GM13977 (cell line): ENCODE measurements at places on chromosomes 1 and 21.

- no peak for DNase-seq
These were observed 606.0 kb downstream of the SMYD3 start for GRCh38 chr1:245901037-245901436.

DNA sequence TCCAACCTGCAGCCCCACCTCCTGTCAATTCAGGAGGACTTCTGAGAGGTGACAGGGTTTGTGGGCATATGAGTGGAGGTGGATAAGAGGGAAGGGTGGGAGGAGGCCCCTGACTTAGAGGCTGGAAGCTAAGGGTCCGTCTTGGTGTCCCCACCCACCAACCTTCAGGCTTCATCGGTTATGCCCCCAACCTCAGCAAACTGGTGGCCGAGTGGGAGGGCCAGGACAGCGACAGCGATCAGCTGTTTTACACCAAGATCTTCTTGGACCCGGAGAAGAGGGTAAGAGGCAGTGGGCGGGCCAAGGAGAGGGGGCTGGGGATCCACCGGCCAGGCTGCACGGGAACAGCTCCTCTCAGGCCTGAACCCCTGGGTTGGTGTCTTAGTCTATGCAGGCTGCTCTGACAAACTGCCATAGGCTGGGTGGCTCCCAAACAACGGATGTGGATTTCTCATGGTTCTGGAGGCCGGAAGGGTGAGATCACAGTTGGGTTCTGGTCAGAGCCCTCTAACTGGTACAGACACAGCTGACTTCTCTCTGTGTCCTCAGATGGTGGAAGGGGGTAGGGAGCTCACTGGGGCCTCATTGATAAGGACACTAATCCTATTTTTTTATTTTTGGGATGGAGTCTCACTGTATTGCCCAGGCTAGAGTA, 18.1 kb downstream of the PLOD1 start:
- DNase-seq: no peak

GRCh38 chr1:237851210-237851845, 39.4 kb downstream of the ZP4 start:
- peak; percentile 36 for DNase-seq

GRCh38 chr1:149929856-149930255, 2.3 kb upstream of the SF3B4 start:
- DNase-seq: no peak

GRCh38 chr1:65148548-65149350, 746 bp downstream of the AK4 start:
- peak; percentile 78 for DNase-seq

GRCh38 chr1:20691872-20692271, 25.9 kb downstream of the KIF17 start:
- DNase-seq: no peak

DNA sequence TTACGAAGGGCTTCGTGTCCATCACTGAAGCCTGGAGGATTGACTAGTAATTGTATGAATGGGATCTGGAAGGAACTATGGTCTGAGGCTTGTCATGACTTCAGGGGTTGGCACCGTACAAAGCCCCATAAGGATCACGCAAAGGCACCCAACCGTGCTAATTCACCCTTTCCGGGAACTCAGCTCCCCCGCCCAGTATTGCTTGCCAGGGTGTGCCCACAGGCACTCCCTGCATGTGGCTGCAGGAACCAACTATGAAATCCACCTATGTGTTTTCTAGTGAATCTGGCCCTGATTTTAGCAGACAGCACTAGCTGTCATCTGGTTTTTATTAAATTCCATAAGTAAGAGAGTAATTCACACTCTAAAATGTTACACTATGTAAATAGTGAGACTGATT, 139.2 kb downstream of the TM2D1 start:
- no peak for DNase-seq

DNA sequence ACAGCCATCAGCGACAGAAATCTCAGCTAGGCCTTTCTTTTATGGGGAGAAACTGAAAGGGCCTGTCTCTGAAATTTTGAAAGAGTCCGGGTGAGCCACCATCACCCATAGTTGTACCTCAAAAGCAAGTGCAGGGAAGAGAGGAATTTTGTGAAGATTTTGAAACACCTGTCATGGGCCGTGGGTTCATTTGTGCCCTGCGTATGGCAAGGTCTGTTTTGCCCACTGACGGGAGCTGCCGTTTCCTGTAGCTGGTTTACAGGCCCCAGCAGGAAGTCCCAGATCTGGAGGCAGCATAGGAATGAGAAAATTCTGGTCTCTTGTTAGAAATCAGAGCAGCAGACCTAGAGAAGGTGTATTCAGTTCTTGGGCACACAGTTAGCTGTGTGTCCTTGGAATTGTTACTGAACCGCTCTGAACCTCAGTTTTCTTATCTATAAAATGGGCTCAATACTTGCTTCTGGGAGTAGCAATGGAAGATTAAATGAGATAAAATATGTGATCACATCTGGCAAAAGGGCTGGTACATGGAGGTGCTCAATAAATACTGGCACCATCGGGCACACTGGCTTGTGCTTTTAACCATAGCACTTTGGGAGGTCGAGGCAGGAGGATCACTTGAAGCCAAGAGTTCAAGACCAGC, 52.5 kb downstream of the MAN1C1 start:
- DNase-seq: no peak

- DNase-seq: no peak
These were observed 12.0 kb downstream of the MEGF6 start for GRCh38 chr1:3599286-3599811.

- no peak for DNase-seq
These were observed 1.9 kb upstream of the DIP2A start for GRCh38 chr21:46456750-46457149.

- no peak for DNase-seq
These were observed 34.7 kb downstream of the STYXL2 start for GRCh38 chr1:167128261-167129227.

DNA sequence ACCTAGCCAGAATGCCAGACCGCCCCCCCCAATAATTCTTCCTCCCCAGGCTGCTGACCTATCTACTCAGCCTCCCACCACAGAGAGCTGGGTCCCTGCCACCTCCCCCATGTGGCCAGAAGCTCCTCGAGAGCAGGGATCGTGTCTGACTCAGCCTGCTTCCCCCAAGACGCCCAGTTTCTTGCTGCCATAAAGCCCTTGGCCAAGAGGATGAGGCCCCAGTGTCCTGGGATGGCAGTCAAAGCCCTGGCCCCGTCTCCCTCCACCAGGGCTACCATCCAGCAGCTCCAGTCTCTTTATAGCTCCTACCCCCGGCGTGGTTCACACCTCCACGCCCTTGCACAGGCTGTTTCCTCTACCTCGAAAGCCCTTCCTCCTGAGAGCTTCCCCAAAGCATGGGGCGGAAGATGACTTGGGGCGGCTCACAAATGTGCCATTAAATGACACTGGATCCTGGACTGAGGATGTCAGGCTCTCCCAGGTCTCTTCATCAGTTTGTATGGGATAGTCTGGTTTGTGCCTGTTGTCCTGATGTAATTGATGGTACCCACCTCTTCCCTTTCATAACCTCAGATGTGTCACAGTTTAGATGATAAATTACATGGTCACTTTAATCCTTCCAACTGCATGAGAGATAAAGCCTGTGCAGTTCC, 13.2 kb downstream of the ADGRB2 start:
- DNase-seq: no peak

DNA sequence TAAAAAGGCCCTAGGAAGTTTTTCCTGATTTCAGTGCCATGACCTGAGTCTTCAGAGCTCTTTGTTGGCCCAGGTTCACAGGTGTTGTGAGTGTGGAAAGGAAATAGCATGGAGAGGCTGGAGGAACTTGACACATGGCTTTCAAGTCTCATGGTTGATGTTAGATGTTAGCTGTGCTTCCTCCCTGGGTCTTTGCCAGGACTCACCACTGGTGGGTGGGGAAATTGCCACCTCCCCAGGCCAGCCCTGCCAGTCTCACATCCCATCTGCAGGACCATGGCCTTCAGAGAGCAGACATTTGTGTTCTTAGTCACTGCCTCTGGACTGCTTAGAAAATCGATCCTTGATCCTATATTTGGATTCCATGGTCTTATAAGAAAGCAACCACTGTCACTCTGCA, 383.2 kb downstream of the DISC1 start:
- DNase-seq: no peak

GRCh38 chr1:213399695-213400094, 348.7 kb downstream of the RPS6KC1 start:
- DNase-seq: no peak

DNA sequence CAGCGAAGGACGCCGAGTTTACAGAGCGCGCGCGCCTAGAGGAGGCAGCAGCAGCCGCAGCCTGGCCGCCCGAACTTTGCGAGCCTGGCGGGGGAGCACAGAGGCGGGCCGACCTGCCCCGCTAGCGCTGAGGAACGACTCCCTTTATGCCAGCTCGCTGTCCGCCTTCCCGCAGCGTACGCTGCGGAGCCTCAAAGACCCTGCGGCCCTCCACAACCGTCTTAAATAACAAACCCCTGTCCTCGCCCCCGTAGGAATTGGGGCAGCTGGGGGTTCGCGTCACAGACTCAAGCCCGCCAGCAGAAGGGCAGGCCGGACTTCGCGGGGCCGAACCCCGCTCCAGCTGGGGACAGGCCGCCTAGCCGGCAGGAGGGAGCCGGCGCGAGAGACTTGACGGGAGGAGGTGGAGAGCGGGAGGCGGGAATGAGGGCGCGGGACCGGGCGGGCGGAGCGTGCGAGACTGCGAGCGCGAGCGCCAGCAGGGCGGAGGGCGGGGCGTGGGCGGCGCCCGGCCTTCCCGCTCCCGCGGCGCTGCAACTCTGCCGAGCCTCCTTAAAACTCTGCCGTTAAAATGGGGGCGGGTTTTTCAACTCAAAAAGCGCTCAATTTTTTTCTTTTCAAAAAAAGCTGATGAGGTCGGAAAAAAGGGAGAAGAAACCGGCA, 1.8 kb upstream of the CDKN2C start:
- DNase-seq: peak; percentile 90

GRCh38 chr1:111290630-111291029, at the start of gene CHIA:
Gene CHIA (plus strand): TSS chr1:111290851. CDS start chr1:111310468, 19,617 bp downstream.
- no peak for DNase-seq

DNA sequence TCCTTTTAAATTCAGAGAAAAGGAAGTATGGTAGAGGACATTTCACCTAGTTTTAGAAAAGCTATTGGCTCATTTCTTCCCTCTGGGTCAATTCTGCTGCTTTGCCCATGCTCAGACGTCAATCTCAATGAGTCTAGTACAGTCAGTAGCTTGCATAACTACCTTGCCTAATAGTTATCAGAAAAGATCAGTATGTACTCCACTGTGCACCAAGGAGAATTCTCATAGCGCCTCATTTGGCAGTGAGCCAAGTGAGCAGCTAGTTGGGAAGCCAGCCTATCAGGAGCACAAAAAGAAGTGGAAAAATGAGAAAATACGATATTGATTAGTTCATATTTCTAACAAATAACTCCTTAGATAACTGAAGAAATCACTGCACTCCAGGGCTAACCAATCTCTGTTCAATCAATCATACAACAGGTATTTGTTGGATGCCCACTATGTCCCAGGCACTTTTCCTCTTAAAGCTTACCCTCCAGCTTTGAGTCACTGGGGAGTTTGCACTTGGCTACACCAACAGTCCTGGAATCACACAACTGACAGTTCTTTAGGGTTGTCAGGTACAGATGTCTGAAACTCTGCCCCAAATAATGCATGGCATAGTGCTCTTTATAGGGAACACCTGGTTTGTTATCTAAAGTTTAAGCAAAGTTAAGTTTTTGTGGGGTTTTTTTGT, 50.2 kb downstream of the PRDX6 start:
- no peak for DNase-seq

DNA sequence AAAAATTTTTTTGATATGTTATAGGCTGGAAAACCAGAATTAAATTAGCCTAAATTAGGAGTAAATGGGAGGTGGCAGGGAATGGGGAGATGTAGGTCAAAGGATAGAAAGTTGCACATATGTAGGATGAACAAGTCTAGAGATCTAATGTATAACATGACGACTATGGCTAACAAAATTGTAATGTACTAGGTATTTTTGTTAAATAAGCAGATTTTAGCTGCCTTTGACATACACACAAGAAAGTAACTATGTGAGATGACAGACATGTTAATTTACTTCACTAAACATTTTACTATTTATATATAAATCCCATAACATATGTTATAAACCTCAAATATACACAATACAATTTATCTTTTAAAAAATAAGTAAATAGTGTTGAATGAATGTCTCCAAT, 30.2 kb upstream of the GLIS1 start:
- no peak for DNase-seq

DNA sequence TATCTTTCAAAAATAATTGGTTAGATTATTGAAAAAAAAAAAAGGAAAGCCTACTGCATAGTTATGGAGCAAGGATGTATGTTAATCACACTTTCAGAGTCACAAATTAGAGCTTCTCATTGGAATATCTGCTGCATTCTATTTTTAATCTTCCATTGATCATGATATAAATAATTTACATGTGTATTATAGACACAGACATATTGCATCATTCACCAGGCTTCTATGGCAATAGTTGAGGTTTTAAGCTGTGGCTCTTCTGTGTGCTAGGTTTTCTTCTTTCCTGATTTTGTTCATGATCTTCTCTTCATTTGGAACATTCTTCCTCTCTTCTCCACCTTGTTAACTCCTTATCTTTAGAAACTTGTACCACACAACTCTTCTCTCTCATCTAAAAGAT, 123.2 kb upstream of the HMCN1 start:
- no peak for DNase-seq

GRCh38 chr1:1204425-1204920, 1.9 kb downstream of the TNFRSF18 start:
- DNase-seq: no peak

DNA sequence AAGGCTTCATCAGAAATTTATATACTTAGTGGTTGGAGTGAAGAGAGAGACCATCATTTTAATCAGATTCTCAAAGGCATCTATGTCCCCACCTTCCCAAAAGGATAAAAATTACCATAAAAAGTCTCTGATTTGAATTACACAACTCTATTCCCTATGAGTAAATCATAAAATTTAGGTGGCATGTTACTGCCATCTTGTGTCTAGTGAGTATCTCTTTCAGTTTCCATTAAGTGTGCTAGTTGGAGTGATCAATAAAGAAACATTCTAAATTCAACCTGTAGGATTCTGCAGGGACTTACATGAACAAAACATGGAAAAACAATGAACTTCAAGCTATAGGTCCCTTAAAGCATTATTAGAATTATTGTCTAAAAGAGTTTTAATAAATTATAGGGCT, 655.4 kb downstream of the LTN1 start:
- no peak for DNase-seq

DNA sequence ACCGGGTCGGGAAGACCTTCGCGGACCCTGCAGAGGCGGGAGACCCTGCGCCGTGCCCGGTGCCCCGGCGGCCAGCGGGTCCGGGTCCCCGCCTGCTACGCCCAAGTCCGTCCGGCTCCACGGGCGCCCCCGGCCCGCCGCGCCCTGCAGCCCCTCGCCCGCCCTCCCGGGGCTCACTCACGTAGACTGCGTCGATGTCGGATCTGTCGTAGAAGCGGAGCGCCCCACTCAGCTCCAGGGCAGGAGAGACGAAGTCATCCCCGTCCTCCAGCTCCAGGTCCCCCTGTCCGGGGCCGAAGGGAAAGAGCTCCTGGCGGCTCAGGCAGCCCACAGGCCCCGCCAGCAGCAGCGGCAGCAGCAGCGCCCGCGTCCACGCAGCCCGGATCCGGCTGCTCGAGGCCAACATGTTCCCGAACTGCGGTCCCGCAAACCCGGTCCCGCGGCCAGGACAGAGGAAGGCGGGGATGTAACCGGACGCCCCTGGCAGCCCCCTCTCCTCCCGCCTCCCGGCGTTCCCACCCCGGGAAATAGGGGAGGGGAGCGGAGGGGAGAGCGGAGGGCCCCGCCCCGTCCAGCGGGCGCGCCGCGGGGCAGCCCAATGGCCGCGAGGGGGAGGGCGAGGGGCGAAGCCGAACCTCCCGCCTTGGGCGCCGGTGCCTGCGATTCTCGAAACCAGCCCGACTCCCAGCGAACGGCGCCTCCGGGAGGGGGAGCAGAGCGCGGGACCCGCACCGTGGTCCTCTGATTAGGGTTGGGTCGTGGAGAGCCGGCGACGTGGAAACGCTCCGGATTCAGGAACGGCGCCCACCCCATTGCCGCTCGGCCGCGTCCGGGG, at the start of gene NID1:
NID1 (minus strand) TSS at position 417 of the 835 bp plus-strand sequence; CDS start at position 406, 11 bp downstream.
- DNase-seq: peak; percentile 74
